ENCODE measurements at places on chromosomes 2 and 18.

- no peak for DNase-seq
These were observed 565.7 kb downstream of the SLC4A3 start for GRCh38 chr2:220192994-220193753.

DNA sequence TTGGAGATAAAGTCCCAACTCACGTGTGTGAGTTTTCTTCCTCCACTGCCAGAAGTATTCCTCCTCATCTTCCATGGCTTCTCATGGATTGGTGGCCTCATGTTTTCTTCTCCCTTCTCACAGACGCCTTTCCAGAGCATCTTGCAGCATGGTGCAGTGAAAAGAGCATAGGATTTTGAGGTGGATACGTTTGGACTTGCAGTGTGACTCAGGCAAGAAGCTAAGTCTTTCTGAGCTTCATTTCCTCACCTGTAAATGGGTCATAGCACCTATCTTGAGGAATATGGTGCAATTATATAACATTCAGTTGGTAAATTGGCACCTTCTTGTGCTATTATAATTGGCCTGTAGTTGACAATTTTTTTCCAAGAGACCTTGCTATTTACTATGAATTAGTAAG, 247.6 kb downstream of the RDH14 start:
- no peak for DNase-seq

DNA sequence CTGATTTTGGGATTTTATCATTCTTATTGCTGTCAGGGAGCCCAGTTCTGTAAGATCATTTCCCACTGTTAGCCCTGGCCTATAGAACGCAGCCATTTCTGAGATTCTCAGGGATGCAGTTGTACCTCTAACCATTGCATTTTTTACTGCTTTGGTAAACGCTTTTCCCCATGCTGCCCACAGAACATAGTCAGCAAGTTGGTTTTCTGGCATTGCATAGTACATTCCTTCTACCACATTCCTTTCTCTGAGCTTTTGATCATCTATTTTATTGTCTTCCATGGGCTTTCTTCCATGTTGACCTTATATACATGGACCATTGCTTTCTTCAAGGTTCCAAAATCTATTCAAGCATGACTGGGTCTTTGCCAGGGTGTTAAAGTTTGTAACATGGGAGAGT, 86.8 kb upstream of the ST6GAL2 start:
- DNase-seq = no peak

DNA sequence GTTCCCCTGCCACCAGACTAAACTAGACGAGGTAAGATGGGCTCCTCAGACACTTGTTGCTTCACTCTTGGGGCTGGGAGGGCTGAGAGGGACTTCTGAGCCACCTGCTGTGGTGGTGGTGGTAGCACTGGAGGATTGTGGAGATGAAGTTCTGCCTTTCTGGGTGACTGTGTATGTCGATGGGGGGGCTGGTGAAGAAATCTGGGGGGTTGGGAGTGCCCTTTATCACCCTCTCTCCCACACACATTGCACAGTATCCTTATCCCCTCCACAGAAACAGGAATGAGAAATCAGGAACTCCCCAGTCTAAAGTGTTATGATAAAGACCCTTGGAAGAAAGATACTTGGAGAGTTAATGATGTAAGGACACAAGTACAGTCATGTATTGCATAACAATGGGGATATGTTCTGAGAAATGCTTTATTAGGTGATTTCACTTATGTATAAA, 38.5 kb downstream of the HK2 start:
- no peak for DNase-seq

GRCh38 chr18:64409511-64409910, 260.6 kb upstream of the LINC00305 start:
- no peak for DNase-seq

Data from activated T-helper 1 cell treated with anti-CD3 and anti-CD28 coated beads, Interleukin-2, amount 50 U/mL, for 16 hours (primary cell).